ENCODE measurements at places on chromosomes 5 and 9.
A peak's percentile ranks its signal among the peaks of the same experiment; 100 is the strongest.

- DNase-seq = no peak
Measured at GRCh38 chr5:110115503-110115902, 425.8 kb downstream of the MAN2A1 start.

DNA sequence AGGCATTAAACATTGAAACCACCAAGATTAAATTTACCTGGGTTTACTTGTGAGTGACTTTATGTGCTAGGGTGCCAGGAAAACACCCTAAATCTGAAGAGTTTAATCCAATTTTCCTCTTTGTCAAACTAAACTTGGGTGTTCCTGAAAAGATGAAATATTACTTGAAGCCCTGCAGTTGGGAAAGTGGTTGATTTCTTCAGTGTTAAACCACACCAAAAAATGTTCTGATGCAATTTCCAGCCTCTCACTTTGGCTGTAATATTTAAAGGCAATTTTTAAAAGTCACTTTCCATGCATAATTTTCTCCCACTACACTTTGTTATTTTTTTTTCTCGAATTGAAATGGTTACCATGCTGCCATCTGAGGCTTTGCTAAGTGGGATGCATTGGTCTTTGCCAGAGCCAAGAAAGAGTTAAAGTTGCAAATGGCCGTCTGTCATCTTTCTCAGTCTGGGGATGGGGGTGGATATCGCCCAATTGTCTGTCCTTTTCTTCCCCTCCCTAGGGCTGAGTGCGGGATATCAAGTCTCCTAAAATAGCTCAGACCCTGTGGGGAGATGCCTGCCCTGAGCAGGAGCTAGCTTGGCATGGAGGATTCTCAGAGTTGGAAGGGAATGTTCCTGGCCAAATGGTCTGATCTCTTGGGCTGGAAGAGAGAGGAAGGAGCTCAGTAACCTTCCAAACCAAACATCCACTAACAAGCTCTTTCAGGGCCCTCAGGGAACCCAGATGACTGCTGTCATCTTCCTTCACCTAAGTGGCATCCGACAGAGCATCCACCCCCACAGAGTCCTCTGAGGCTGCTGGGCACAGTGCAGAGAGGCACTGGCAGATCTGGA is 13.6 kb upstream of the SHB start:
- no peak for DNase-seq

DNA sequence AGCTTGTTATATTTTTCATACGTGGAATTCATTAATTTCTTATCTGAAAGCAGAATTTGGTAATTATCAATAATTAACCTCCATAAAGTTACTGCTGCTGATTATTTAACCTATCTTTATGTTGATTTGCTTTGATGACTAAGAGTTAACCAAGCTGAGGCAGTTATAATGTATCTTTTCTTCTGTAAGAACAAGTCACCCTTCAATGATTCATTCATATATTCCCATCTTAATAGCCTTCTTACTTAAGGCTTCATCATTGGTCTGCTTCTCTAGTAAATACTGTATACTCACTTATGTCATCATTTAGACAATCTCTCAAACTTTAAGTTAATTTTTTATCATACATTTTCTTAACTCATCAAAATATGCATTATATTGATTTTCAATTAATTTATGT is 592.2 kb downstream of the ANXA1 start:
- DNase-seq = no peak

DNA sequence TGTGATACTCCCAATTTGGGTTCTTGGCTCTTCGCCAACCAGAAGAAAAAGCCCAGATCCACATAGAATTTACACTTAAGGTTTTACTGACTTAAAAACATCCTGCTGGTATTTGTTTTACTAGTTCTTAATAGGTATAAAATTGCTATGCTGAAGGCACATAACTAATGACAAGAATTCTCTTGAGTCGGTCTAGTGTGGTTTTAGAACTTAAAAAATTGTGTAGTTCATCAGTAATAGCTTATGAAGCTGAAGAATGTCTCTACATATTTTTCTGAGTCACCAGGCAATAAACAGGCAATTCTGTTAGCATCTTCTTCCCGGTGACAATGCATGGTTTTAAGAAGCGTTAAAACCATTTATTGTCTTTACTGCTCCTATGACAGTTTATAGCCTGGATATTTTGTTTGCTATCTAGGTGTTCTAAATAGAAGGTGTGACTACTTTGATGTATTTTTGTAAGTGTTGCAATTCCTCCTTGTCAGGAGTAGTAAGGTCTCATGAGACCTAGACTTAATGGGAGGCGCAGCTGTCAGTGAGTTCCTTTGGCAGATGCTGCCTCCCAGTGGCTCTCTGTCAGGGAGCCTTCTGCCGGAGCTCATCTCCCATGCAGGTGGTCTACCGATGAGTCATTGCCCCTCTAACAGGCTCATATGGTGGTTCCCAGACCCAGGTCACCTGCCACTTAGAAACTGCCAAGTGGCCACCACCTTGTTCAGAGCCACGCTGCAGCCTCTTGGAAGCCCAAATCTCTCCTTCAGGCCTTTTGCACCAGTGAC is 173.8 kb downstream of the MAST4 start:
- peak; percentile 2 for DNase-seq

DNA sequence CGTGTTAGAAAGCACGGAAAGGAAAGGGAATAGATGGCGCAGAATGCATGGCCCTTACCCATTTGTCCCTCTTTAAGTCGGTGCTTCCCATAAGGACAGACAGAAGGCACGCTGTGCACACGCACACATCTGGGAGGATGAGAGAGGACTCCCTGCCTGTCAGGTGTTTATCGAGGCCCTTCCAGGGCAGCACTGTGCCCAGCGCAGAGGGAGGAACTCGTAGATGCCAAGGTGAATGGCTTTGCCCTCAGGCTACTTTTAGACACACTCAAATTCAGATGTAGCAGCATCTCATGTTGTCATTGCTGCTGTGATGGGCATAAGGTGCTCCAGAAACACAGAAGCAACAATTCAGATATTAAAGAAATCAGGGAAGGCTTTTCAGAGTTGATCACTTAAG is 70.2 kb upstream of the CTSL start:
- no peak for DNase-seq

DNA sequence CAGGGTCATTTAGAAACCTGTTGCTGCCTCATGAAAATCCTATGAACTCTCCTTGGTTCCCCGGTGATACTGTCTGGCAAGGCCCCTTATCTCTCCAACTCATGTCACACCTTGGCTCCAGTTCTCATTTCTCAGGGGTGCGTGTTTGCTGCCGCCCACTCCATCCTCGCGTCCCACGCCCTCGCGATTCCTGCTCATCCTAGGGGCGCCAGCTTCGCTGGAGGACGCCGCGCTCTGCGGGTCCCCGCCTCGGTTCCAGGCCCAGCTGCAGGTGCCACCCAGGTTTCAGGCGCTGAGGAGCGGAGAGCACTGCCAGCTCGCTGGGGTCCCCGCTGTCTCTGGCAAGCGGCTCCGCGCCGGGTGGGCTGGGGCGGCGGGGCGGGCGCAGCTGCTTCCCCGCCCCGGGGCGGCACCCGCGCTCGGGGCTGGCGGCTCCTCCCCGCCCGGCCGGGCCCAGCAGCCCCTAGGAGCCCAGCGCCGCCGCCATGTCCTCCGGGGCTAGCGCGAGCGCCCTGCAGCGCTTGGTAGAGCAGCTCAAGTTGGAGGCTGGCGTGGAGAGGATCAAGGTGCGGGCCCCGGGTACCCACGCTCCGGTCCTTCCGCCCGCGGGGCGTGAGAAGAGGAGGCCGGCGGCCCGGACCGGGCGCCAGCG is at the start of gene GNG10:
TSS of gene GNG10 (plus strand) at position 456 of the 652 bp plus-strand sequence. CDS start at position 486, 30 bp downstream.
- peak; percentile 68 for DNase-seq

DNA sequence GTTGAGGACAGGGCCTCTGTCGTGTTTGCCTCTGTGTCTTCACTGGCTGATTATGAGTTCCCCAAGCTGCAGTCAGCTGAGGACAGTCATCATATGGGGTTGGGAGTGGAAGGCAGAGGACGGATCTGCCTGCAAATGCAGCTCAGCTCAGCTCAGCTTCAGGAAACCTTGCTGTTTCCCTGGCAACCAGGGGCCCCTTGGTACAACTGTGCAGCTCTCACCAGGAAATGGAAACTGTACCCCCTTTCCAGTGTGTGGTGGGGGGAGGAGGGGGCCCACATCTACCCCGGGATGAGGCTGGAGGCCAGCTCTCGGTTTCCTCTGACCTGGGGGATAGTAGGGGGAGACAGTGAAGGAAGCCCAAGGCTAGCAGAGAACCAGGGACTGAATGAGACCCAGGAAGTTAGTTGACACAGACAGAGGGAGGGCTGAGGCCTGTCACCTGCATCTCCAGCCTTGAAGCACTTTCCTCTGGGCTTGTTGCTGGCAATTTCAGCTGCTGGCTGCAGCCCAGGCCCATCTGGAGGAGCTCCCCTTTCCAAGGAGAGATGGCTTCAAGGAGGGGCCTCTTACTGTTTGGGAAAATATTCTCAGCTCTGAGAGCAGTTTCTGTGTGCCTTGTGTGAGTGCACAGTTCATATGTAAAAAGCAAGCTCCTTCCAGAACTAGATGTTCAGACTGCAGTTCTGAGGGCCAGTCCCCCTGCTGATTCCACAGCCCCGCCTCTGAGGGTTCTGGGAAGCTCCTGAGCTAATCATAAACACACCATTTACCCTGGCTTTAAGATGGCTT is 6.9 kb downstream of the ANXA6 start:
- peak; percentile 49 for DNase-seq

GRCh38 chr5:170571875-170572852 is 68.3 kb downstream of the KCNIP1 start:
- DNase-seq = peak; percentile 83

DNA sequence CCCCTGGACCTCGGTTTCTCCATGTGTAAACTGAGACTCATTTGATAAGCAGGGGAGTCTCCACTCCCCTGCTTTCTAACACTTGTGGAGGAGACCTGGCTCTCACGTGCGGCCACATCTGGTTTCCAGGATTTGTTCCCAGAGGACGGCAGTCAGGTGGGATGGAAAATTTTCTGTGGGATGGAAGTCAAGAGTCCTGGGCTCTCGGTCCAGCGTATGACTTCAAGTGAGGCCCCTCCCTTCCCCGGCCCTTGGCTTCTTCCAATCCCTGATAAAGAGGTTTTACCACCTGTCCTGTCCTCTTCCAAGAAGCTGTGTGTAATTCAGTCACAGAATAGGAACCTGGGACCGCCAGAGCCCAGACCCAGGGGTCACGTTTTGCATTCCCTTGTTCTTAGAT is 35.0 kb downstream of the TMOD1 start:
- DNase-seq = no peak

- no peak for DNase-seq
Measured at GRCh38 chr5:143543358-143544255, 140.1 kb upstream of the NR3C1 start.

- DNase-seq = no peak
Measured at GRCh38 chr5:11076945-11077613, 316.0 kb upstream of the DAP start.

GRCh38 chr5:10400411-10400810 is 41.3 kb upstream of the ROPN1L start:
- DNase-seq = no peak

DNA sequence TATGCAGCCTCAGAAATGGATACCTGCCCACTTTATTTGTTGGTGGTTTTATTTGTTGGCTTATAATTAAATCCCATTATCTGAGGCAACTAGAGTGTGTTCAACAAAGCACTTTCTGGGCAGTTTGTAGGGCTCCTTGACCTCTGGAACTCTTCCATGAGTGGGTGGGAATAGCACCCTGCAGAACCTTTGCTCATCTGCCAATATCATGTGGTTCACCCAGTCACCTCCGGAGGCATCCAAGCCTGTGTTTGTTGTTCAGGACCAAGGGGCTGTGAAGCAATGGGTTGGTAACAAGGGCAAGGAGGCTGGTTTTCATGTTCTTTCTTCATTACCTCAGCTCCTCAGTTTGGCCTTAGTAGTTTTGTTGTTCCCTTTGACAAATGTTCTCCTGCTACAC is 314.0 kb downstream of the NDUFS4 start:
- peak; percentile 17 for DNase-seq

DNA sequence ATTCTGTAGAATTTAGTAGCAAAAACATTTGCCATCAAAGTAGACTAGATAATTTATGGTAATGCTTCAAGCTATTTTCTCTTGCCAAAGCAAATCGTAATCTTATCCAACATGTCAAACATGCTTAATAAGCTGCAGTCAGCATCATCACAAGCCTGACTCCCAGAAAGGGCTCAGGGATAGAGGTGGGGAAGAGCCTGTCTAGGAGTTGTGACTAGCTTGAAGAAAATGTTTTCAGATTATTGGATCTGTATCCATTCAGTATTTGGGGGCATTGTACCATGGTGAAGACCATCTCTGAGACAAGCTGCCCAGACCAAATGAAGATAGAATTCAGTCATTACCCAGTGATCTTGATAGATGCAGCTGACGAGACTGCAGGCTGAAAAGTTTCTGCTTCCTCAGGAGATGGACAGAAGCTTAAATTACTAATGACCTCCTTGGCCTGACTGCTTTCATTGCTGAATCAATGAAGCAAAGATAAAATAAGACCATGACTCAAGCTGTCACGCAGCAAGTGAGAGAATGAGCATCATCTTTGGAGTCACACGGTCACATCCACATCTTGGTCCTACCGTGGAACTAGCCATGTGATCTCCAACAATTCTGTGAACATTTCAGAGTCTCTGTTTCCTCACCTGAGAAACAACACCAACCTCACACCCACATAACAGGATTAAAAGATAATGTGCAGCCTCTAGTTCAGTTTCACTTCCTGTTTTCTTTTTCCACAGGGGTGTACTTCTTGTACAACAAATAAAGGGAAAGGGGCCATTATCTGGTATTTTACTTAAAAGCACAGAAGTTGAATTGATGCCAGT is 9.4 kb downstream of the ERAP2 start:
- DNase-seq = peak; percentile 56

- DNase-seq = no peak
Measured at GRCh38 chr9:5073701-5074100, 88.6 kb downstream of the JAK2 start.

DNA sequence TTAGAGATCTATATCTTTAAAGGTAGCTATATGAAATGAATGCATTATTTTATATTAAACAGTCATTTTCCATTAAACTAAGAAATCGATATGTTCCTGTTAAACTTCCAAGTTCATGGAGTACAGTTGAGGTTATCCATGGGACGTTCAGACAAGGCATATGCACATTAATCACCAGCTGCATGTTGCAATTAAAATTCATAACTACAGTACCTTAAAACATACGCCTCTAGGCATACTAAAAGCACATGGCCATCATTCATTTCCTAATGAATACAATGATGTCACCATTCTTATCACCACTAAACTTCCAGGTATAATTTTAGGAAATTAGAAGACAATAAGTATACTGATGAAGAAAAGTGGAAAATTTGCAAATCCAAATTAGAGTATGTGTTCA is 174.3 kb downstream of the CDH12 start:
- DNase-seq = no peak

DNA sequence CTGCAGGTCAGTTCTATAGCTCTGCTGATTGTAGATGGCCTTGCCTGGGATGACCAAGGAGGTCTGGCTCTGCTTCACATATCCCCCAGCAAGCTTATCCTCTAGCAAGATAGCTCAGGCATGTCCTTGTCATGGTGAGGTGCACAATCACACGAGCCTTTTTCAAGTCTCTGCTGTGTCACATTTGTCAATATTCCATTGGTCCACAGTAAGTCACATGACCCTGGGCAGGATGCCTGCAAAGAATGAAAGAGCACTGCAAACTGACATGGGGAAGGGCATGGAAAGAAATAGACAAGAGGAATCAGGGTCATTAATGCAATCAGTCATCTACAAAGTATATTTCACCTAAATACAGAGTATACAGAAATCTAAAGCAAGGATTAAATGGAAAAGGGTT is 142.0 kb downstream of the RORB start:
- DNase-seq = no peak

All from dermis blood vessel endothelial cell (primary cell).